Astrocyte of the spinal cord (primary cell): ENCODE measurements at places on chromosomes 1 and 21.
A peak's percentile ranks its signal among the peaks of the same experiment; 100 is the strongest.

DNA sequence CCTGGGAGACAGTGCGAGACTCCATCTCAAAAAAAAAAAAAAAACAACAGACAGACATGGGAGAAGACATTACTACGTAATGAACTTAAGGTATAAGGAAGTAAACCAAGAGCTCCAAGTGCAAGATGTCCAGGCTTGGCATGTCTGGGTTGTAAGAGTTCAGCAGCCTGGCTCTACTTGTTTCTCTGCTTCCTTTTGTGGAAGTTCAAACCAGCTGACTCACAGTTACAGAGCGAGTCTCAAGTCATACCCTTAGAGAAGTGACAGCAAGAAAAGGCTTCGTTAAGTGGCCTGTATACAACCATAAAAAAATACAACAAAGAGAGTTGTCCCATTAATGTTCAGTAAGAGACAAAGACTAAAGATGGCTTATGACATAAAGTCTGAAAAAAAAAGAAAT, 1.3 kb downstream of the RIT1 start:
- peak; percentile 36 for DNase-seq

DNA sequence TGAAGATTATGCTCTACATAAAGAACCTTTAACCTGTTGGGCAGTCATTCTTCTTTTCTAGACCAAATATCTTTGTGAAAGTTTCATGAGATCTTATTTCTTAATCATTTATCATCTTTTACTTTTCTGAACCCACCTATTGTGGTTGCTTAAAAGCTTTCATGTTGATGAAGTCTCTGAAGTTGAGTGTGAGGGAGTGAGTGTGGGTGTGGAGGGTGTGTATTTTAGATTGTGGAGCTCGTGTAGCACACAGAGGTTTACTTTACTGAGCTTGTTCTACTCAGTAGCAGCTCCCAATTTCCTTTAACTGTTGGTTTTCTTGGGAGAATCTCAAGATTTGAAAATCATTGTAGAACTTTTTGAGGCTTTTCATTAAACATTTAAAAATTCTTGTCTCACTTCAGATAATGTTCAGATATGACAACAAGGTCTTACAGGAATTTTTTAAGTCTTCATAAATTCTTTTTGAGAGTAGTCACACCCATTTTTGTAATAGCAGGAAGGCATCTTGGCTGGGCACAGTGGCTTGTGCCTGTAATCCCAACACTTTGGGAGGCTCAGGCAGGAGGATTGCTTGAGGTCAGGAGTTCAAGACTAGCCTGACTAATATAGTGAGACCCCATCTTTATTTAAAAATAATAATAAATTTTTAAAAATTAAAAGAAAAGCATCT, 17.0 kb downstream of the SRRM1 start:
- no peak for DNase-seq

DNA sequence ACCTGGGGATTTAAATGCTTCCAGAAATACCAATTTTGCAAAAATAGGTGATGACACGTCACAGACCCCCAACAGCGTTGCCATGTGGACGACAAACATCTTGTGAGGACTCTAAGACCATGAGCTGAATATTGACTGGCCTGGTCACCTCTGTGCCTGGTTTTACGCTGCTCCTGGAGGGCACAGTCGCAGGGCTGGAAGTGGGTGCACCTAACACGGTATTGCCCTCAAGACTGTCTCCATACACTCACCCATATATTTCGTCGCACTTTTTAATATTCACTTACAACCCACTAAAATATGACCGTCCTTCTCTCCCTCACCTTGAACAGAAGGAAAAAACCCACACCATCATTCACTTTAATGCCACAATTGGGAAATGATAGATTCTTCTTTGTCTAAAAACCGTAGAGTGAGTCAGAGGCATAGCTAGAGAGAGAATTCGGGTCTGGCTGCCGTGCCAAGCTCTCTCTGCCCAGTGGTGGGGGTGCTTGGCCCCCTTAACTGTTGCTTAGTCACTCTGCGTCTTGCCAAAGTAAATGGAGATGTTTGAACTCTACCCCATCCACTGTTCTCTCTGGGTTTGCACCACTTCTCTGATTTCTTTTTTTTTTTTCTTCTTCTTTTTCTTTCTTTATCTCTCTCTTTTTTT, 40.8 kb upstream of the UTS2 start:
- peak; percentile 90 for DNase-seq

GRCh38 chr1:75134647-75135572, 722 bp downstream of the LHX8 start:
- DNase-seq: no peak

DNA sequence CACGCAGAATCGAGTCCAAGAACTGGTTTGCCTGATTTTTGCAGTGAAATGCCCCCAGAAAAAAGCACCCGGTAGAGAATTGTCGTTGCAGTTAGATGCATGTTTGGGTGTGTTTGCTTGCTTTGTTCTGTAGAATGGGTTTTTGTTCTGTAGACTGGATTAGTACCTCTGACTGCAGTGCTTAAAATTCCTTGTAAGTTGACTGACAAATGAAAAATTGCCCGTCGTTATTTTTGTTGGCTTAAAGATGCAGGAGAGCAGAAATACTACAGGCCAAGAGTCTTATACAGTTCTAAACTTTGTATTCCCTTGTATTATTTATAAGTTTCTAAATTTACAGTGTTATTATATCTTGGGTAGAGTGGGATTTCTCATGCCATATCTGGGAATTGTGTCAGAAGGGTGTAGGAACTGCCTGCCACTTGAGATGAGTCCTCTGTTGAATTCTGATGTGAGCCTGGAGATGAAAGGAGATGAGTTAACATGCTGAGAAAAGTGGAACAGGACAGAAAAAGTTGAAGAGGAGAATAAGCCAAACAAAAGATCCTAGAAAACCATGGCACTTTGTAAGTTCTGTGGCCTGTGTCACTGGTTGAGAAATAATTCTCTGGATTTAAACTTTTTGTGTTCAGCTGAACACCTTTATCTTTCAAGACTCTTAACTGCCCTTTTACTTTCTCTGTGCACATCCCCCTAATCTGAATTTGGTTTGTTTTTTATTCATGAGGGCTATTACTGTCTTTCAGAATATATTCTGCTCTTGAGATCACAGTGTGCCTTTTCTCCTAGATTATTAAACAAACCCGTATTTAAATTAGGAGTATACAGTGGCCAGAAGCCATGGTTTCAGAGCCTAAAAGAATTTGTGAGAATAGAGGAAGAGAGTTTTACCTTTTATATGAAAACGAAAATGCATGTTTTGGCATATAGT, 1.4 kb downstream of the DESI2 start:
- peak; percentile 15 for DNase-seq

DNA sequence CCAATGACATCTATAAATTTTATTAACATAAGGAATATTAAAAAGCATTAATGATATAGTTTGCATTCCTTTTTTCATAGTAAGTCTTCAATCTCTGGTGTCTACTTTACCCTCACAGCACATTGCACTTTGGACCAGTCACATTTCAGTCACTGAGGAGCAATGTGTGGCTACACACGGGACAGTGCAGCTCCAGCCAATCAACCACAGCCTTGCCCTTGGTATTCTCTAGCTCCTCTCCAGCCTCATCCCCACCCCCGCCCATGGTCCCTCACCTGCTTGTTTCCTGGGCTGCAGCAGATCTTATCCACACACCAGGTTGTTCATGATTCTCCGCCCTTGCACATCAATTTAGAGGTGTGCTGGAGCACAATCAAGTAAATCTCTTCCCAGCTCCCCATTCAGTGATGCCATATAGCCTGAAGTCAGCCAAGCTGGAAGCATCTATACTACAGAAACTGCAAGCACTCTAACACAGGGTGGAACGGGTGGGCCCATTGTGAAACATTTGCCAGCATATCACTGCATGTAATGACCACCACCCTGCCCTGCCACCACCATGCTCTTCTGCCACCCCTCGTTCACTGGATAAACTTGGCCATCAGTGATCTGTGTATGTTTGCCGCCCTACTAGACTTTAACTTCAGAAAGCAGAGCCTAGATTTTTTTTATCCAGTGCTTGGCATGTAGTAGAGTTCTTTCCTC, 93.0 kb upstream of the SLC44A3 start:
- no peak for DNase-seq

- no peak for DNase-seq
Observed at GRCh38 chr1:199978408-199978940, 49.0 kb upstream of the NR5A2 start.

DNA sequence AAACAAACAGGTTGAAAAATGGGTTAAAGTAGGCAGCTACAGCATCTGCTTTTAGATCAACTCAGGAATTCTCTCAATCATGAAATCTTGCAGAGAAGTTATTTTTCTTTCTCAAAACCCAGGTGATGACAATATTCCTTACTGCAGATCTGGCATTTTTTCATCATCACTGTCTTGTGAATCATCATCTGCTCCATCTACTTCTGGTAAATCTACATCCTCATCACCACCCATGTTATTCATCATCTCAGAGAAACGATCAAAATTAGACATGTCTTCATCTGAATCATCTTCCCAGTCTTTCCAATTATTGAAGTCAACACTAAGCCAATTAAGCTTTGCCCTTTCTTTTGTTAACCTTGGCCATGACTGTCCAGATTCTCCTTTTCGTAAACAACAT, 21.8 kb downstream of the GBP2 start:
- no peak for DNase-seq

DNA sequence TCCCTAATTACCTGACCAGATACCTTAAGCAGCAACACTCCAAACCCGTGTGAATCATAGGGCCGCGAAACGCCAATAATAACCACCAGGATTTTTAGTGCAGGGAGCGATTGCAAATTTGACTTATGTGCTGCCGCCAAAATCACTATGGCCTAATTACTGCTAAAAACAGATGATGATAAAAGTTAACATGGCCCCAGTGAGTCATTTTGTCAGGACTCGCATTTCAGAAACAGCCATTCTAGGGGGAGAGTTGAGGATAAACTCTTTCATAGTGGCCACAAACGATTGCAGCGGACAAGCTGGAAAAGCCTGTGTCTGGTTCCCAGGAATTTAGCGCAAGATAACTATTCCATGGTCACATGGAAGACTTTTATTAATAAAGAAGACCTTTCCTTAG, 103.4 kb downstream of the HLX start:
- no peak for DNase-seq

- no peak for DNase-seq
Observed at GRCh38 chr1:84385347-84385746, 12.9 kb upstream of the DNASE2B start.

DNA sequence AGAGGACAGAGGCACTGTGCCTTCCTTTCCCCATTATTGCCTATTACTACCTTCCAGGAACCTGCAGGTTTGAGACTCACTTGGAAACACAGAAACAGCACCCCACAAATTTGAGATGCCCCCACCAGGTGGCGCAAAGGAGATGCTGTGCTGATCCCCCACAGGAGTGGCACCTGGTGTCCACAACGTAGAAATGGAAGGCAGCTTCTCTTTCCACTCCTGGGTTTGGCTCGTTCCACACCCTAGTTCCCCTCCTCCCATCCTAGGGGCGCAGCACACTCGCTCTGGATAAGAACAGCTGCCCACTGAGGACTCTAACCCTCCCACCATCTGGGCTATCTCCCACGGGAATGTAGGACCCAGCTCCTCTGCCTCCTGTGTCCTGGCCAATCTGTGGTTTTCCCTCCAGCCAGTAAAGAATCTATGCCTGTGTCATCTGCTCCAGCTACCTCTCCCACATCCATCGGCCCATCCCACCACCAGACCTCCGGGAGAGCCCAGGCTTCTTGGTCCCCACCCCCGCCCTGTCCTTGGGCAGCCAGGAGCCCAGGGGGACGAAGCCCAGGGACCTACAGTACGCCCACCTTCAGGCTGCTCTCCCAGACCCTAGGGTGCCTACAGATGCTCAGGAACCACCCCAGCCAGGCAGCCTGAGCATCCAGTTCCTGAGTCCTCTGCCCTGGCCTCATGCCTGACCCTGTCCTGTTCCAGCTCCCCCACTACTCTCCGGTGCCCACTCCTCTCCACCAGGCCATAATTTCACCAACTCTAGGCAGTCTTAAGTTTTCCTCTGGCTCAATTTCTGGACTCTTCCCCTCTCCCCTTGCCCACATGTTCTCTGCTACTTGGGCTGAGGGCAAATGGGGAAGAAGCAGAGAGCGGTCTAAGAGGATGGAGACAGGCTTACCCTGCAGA, 549 bp downstream of the THBS3 start:
- DNase-seq: peak; percentile 82

DNA sequence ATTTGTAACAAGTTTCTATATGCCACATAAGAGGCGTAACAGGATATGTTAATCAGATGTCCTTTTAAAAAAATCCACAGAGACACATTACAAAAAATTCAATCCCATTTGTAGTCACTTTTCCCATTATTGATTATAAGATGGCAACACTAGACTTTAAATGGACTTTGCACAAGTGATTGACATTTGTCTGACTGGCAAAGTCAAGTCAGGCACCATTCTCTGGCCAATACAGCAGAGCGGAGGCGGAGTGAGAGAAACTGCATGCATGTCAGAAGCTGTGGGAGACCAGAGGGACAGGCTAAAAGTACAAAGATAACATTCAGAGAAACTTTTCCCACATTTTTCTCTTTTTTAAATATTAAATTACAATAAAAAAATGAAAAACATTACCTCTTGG, 28.1 kb upstream of the RGS5 start:
- no peak for DNase-seq

DNA sequence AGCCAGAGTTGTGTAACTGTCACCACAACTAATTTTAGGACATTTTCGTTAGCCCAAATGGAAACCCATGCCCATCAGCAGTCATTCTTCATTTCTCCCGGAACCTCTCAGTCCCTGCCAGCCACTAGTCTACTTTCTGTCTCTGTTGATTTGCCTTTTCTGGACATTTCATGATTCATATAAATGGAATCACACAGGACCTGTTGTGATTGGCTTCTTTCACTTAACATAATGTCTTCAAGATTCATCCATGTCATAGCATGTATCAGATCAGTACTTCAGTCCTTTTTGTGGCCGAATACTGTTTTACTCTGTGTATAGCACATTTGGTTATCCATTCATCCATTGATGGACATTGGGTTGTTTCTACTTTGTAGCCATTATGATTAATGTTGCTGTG, 7.1 kb downstream of the SLC66A1 start:
- no peak for DNase-seq

DNA sequence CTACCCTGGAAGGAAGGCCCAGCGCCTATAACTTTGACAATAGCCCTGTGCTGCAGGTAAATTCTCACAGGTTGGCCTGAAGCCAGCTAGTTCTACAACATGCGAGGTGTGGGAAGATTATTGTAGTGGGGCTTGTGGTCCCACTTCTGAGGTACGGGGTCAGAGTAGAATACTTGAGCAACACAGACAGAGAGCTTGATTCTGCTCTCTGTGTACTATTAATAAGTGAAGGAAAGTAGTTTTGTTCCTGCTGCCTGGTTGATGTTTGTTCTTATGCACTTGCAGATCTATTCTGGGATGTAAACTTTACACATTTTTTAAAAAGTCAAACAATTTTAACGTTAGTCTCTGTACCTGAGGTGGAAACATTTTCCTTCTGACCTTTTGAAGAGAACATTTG, 80.4 kb downstream of the LAMC1 start:
- no peak for DNase-seq

- no peak for DNase-seq
Observed at GRCh38 chr1:239543873-239544272, 157.5 kb downstream of the CHRM3 start.

- peak; percentile 61 for DNase-seq
Observed at GRCh38 chr1:47575855-47576757, 138.3 kb downstream of the FOXD2 start.
